Activated CD4-positive, alpha-beta T cell treated with anti-CD3 and anti-CD28 coated beads, Interleukin-2, amount 10 ng/mL, durations not matched to agents 7 days and 5 days (primary cell): ENCODE measurements at places on chromosomes 7 and 10.

- no peaks in the 10 kb centered on the region for H3K4me1 ChIP-seq
- no peaks in the 10 kb centered on the region for H3K36me3 ChIP-seq
- peaks cover 3% of the 10 kb centered on the region for H3K27me3 ChIP-seq
Measured at GRCh38 chr7:121020249-121020988, 31.9 kb downstream of the CPED1 start.

DNA sequence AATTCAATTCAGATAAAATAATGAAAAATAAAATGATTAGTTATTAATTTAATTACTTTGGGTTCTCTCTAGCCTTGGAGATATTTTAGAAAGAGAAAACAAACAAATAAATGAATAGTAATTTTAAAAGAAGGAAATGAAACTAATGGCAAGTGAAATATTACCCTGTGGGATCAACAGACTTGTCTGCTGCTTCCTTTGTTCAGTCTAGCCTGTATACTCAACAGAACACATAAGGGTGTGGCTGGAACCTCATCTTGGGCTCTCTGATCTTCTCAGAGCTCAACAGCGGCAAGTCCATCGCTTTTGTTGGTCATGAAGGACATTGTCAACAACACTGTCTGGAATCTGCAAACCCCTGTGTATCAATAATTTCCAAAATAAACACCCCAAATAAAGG is 904.9 kb downstream of the IPMK start:
- no peaks in the 10 kb centered on the region for H3K4me1 ChIP-seq
- no peaks in the 10 kb centered on the region for H3K36me3 ChIP-seq
- no peak overlapping the region for H3K27ac ChIP-seq
- no peaks in the 10 kb centered on the region for H3K27me3 ChIP-seq
- DNase-seq, result no peak

- no peak overlapping the region for H3K4me3 ChIP-seq
- no peak overlapping the region for H3K27ac ChIP-seq
- no peaks in the 10 kb centered on the region for H3K36me3 ChIP-seq
- no peak for DNase-seq
- no peaks in the 10 kb centered on the region for H3K4me1 ChIP-seq
- H3K27me3 ChIP-seq, result no peaks in the 10 kb centered on the region
Measured at GRCh38 chr10:63653747-63654146, 132.5 kb downstream of the REEP3 start.

DNA sequence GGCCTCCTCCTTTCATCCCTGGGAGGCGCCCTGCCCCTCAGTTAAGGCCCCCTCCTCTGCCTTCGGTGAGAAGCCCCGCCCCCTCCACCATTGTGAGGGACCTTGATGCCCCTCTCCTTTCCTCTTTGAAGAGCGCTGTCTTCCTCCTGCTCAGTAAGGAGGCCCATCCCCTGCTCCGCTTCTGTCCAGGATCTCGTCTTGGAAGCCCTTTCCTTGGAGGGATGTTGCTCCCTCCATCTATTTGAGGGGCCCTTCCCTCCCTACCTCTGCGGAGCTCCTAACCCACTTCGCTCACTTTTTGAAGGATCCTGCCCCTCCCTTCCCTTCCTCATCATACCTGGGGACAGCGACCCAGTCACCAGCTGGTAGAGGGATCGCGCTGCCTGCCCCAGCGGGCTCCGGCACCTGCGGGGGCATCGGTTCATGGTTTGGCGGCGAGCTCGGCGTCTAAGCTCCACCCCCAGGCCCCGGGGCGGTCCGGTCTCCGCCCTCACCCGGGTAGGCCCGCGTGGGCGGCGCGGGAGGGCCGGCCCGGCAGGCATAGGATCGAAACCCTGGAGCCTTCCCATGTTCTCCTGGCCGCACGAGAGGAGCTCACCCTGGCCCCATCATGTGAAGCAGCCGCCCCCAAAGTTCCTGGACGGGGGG is 4.1 kb downstream of the KCNIP2 start:
- H3K27ac ChIP-seq, result no peak overlapping the region
- peaks cover 23% of the 10 kb centered on the region for H3K27me3 ChIP-seq
- H3K4me3 ChIP-seq, result peak overlapping the region; percentile 73
- H3K36me3 ChIP-seq, result no peaks in the 10 kb centered on the region
- H3K4me1 ChIP-seq, result peaks cover 60% of the 10 kb centered on the region

DNA sequence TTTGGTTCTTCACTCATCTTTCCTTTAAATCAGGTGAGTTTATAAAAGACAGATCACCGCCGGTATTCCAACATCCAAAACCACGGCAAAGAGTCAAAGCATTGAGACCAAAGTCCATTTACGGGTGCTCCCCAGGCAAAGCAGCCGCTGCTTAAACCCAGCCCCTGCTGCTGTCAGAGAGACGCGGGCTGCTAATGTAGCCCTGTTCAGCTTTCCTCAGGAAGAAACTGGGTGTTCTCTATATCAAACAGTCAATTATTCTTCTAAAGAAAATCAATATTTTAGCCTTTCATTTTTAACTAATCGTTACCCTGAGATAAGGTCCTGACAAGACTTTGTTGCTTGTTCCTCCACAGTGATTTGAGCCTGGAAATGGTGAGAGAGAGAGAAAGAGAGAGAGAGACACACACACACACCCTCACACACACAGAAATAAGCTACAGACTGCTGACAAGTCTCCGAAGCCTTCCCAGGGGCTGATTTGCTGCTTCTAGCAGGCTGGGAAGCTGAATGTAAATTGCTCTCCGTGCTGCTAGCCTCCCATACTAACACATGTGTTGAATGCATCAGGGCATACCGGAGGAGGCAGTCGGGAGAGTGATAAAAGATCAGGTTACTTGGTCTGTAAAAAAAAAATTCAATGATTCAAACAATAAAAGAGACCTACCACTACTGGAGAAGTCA is 183.0 kb upstream of the ANK3 start:
- peak overlapping the region; percentile 80 for H3K4me3 ChIP-seq
- peaks cover 68% of the 10 kb centered on the region for H3K4me1 ChIP-seq
- H3K27me3 ChIP-seq, result no peaks in the 10 kb centered on the region
- peaks cover 33% of the 10 kb centered on the region for H3K36me3 ChIP-seq

DNA sequence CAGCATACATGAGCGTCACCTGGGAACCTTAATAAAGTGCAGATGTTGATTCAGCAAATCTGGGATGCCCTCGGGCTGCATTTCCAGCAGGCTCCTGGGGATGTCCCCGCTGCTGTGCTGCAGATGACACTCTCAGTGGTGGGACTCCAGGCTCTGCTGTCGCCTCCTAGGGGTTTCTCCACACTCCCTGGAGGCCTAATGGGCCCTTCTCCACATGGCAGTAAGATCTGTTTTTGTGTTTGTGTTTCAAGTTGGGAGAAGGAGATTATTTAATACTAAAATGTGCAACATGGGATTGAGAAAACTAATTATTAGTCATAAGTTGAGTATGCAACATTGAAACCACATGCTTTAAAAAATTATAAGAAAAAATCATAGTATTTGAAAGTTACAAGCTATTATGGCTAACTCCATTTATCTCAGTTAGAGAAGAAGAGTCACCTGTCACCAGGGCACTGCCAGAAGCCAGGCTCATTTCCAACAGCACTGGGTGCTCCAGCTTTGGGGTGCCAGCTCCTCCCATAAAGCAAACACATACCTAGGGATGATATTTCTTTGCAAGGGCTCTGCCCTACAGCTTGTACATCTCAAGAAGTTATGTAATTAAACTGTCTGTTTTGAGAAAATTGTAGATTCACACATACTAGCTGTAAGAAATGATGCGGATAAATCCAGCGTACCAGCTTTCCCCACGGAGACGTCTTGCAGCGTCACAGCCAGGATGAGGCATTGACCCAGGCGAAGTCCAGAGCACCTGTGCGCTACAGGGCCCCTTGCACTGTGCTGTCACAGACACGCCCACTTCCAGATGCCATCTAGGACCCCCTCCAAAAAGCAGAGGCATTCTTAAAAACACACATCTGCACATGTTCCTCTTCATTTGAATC is 106.4 kb downstream of the EGFR start:
- peaks cover 16% of the 10 kb centered on the region for H3K27me3 ChIP-seq
- H3K4me3 ChIP-seq, result no peak overlapping the region
- H3K4me1 ChIP-seq, result no peaks in the 10 kb centered on the region
- H3K36me3 ChIP-seq, result no peaks in the 10 kb centered on the region
- no peak overlapping the region for H3K27ac ChIP-seq

GRCh38 chr7:141263508-141263907 is 189.6 kb downstream of the TMEM178B start:
- no peak for DNase-seq
- no peak overlapping the region for H3K27ac ChIP-seq
- no peaks in the 10 kb centered on the region for H3K36me3 ChIP-seq
- H3K4me3 ChIP-seq, result no peak overlapping the region
- peaks cover 9% of the 10 kb centered on the region for H3K4me1 ChIP-seq

DNA sequence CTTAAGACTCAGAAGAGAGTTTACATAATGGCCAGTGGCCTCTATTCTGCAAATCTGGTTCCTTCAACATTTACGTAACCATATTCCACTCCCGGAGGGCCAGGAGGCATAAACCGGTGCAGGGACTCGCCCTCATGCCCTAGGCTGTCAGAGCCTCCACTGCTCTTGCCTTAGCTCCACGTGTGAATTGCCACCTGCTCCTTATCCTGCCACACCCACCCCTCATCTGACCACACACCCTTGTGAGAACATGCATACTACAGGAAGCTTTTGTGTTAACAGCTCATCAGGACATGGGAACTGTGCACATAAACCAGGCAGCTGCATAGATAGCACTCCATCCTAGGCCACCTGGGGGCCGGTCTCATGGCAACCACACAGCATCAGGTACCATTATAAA is 146.7 kb upstream of the PFKP start:
- H3K4me1 ChIP-seq, result peaks cover 7% of the 10 kb centered on the region
- no peaks in the 10 kb centered on the region for H3K36me3 ChIP-seq
- DNase-seq, result no peak
- H3K4me3 ChIP-seq, result no peak overlapping the region
- no peak overlapping the region for H3K27ac ChIP-seq

GRCh38 chr10:3871424-3871996 is 86.5 kb upstream of the KLF6 start:
- H3K4me3 ChIP-seq, result no peak overlapping the region
- no peaks in the 10 kb centered on the region for H3K27me3 ChIP-seq
- peaks cover 70% of the 10 kb centered on the region for H3K4me1 ChIP-seq
- H3K27ac ChIP-seq, result no peak overlapping the region
- H3K36me3 ChIP-seq, result no peaks in the 10 kb centered on the region

- no peaks in the 10 kb centered on the region for H3K27me3 ChIP-seq
- peaks cover 39% of the 10 kb centered on the region for H3K36me3 ChIP-seq
- H3K4me3 ChIP-seq, result no peak overlapping the region
- peak; percentile 75 for DNase-seq
- peak overlapping the region; percentile 58 for H3K27ac ChIP-seq
Measured at GRCh38 chr10:100518761-100519241, 860 bp downstream of the SEC31B start.
